ENCODE measurements at places on chromosomes 7 and 10. TPM values are rescaled to one million over a fixed set of nuclear protein-coding genes. Genes with fewer than 3 reads are reported as not detected.

The NUDT13 gene
- total RNA-seq: 3.3 TPM

The MUC12 gene
- total RNA-seq: 3.8 TPM

DNA sequence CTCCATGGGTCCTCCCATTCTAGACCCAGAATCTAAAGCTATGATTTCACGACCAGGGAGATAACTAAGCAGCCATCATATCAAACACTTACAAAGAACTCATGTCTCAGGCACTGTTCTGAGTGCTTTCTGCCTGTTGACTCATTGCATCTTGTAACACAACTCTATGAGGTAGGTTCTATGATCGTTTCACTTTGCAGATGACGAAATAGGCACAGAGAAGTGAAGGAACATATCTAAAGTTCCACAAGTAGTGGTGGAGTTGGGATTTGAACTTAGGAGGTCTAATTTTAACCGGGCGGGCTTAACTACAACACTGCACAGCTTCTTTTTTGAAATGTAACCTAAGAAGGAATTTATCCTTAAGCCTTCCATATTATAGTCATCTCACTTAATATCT, 2.9 kb downstream of the RBP4 start:
- DNase-seq: no peak

DNA sequence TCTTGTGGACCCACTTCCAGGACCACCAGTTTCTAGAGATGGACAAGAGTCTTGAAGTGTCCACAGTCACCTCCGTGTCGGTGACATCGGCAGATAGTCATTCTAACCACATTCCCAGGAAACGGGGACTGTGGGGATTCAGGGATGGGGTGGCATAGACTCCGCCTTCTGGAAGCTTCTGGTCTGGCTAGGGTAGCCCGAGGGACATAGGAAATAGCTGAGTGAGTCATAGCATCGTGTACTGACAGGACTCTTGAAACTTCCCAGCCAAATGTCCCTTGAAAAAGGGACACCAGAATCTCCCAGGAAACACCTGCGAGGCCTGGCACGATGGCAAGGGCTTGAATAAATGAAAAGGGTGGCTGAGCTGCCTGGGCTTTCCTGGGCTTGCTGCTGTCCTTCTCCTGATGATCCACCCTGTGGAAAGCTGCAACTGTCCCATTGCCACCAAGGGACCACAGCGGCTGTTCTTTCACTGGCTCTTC, 84.1 kb upstream of the LRRC4 start:
- peak; percentile 6 for DNase-seq
